ENCODE measurements at places on chromosomes 6 and 20.
A peak's percentile ranks its signal among the peaks of the same experiment; 100 is the strongest.

- peak; percentile 59 for DNase-seq
These were observed at the start of gene NRM for GRCh38 chr6:30690403-30691207. TSS of gene NRM (minus strand) at chr6:30690984. CDS start at chr6:30690974, 10 bp downstream.

DNA sequence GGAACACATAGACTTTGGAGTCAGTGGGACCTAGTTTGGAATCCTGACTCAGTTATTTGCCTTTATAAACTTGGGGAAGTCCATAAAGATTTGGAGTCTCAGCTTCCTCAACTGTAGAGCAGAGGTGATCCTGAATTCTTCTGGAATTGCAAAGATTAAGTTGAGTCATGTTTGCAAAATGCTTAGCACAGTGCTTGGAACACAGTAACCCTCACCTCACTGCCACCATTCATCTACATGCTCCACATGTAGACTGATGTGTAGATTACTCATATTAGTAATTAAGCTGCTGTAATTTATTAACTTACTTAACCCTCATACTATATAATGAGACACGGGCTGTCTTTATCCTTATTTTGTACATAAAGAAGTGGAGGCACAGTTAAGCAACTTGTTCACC, 61.4 kb downstream of the LAMP5 start:
- DNase-seq: no peak

DNA sequence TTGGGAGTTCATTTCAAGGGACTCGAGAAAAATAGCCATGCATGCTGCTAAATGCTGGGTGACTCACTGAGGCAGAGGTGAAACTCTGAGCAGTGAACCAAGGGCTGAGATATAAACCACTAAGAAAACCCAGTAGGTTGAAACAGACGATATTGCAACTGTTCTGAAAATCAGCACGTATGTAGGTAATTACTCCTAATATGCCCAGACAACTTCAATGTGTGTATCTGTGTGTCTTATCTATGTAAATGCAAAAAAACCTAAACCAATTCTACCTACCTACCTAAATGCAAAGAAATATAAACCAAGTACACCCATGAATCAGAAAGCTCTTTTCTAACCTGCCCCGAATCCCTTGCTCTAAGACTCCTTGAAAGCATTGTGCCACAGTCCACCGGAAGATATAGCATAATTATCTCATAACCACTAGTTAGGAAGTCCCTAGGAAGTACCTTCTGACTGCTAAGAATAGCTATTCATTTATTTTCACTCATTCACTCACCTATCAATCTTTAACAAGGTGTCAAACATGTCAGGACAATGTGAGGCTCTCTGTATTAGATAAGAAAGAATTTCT, 458.7 kb upstream of the RUNX2 start:
- DNase-seq: no peak

- DNase-seq: no peak
These were observed 583.8 kb upstream of the ARID1B start for GRCh38 chr6:156193381-156193780.

- no peak for DNase-seq
These were observed 133.2 kb downstream of the OPN5 start for GRCh38 chr6:47915017-47915416.

DNA sequence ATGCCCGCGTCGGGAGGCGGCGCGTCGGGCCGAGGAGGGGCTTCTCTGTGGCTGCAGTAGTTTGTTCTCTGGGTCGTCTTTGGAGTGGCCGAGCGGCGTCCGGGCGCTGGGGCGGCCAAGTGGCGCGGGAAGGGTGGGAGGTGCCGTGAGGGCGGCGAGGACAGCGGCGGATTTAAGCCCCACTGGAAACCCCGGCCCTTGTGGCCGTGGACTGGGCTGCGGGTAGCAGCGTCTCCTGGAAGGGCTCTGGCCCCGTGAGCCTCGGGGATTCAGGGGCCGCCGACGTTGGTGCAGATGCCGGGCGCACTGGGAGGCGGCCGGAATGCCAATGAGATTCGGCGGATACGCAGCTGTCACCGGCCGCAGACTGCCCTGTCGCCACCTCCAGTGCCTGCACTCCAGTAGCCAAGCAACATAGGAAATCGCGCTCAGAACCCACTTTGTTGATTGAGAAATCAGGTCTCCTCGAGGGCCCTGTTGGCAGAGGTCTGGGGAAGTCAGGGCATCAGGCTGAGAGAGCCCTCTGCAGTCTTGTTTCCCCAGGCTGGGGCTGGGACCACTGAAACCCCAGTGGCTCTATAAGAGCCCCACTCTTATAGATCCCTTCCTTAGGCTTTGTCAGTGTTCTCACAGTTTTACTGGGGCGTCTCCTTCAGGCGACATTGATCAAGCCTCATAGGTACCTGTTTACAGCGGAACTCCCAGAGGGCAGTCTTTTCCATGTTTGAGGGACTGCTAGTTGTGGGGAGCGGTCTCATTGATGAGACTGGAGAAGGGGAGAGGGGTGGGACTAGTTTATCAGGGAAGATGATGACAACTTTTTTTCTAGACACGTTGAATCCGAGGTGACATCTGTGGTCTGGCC, 642 bp downstream of the GZF1 start:
- DNase-seq: peak; percentile 74

- DNase-seq: no peak
These were observed 128.2 kb upstream of the CDH4 start for GRCh38 chr20:61123751-61124368.

- DNase-seq: peak; percentile 57
These were observed 600 bp downstream of the XPO5 start for GRCh38 chr6:43575105-43575771.

DNA sequence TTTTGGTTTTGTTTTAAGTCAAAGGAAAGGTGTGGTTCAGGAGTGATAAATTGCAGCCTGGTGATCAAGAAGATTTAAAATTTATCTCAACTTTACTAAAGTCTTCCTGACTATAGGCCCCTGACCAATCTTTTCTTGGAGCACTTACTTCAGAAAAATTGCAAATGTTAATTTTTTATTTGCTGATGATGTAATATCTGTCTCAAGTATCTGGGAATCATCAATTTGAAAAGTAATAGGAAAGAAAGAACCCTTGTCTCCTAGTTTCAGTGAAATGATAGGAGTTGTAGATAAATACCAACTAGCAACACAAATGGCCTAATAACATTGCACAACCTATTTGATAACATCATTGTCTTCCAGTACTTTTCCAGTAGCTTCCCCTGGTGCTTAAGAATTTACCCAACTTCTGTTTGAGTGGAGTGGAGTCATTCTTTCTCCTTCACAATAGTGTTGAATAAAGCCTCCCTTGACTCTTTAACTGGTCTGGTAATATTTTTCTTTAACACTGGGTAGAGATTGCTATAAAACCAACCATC, 648.3 kb upstream of the ADGRB3 start:
- no peak for DNase-seq

- DNase-seq: no peak
These were observed 220.1 kb upstream of the DTNBP1 start for GRCh38 chr6:15882915-15883314.

- DNase-seq: no peak
These were observed 77.3 kb downstream of the DNAAF9 start for GRCh38 chr20:3330046-3330741.

DNA sequence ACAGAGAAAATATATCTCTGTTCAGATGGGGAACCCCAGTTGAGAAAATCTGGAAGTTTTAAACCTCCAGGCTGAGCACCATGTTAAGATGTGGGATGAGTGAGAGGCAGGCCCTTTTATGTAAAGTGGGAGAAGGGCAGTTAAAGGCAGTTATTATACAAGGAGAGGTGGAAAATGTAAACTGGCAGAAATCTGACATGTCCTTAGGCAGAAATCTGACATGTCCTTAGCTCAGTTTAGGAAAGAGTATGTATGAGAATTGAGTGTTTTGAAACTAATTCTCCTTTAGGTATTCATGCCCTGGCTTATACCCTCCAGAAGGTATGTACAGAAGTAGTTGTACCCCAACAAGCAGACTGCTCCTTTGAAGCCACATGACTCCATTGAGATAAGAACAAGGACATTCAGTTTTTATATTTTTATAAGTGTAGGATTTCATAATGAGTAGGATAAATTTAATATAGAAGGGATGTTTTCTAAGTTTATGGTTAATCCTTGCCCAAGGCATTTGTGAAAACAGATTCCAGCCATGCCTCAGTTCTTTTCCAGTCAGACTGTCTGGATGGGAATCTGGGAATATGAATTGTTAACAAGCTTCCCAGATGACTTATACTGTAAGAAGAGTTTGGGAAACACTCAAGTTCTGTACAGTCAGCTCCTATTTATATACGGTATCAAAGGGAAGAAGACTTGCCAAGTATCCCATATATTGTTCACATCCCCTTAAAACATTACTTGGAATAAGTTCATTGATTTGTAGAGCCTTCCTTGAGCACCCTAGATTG, 87.7 kb downstream of the SCAND1 start:
- no peak for DNase-seq

- DNase-seq: no peak
These were observed 166.5 kb upstream of the SNX9 start for GRCh38 chr6:157656437-157656997.

- no peak for DNase-seq
These were observed 21.0 kb upstream of the NKX2-2 start for GRCh38 chr20:21534886-21535285.

DNA sequence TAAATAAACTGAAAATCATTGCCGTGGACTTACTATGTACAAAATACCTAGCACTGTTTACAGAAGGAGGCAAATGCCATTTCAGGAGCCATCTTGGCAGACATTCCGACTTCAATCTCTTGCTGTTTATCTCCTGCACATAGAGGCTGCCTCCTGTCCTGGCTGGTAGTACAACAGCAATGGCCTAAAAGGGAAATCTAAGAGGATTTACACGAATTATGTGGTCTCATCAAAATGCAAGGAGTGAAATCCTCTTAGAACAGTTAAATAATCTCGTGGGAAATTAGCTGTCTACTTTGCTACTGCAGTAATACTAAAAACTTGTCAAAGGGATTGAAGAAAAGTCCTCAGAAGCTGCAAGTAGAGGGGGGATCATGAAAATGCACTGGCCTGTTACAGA, 82.2 kb upstream of the SLC2A12 start:
- DNase-seq: no peak

DNA sequence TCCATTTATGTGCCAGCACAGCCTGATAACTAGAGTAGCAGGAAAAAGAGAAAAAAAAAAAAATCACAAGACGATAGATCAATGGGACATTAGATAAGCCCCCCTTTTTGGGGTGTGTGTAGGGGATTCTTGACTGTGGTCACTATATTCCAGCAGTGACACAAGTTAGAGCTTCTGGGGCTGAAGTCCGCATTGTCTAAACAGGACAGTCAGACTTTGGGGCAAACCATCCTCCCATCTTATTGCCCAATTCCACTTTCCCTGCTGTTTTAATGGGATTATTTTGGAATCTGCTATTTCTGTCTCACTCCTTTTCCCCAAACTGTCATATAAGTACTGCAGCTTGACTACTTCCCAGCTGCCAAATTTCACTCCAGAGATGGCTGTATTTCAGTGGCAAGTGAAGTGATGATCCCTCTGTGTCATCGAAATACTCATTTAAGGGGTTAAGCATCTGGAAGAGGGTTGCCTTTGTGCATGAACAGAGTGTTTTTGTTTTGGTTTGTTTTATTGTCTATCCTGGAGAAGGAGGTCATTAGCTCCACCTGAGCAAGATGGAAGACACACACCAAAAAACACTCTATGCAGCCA, 182.5 kb downstream of the ATXN1 start:
- no peak for DNase-seq

- no peak for DNase-seq
These were observed 51.1 kb upstream of the NFATC2 start for GRCh38 chr20:51593584-51593983.

DNA sequence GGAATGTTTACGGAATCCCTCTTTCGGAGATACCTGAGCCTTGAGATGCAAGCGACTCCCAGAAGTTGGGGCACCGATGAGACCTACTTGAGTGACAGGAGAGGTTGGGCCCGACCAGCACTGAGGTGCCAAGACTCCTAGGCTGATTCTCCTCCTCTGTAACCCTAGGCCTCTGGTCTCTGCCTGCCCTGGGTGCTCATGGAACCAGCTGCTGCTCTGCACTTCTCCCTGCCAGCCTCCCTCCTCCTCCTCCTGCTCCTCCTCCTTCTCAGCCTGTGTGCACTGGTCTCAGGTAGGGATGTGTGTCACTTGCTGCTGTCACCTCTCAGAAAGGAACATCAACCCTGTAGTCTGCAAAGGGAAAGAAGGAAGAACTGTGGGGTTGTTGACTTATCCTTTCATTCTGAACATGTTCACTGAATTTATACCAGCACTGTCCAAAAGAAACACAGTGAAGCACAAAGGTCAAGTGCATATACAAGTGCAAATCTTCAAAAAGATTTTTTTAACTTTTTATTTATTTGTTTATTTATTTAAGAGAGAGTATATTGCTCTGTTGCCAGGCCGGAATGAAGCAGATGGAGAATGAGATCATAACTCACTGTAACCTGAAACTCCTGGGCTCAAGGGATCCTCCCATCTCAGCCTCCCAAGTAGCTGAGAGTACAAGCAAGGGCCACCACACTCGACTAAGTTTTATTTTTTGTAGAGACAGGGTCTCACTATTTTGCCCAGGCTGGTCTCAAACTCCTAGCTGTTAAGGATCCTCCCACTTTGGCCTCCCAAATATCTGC, 913 bp downstream of the BTN2A2 start:
- DNase-seq: peak; percentile 40

- no peak for DNase-seq
These were observed 18.9 kb downstream of the SIRPD start for GRCh38 chr20:1538655-1539054.

DNA sequence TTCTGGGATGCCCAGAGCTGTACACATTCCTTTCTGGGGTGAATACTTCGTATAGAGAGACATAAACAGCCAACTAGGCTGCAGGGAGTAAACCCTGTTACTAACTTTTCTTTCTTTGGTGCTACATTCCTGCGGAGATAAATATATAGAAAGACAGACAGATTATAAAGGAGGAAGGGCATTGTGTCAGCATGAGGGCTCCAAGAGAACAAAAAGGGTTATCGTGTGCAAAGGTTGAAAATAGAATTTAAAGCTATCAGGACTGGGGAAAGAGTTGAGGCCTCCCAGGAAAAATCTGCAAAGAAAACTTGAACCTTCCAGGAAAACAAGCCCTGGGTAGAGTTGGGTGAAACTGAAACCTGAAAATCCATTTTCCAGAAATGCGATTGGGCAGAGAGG, 68.0 kb downstream of the TMEM170B start:
- DNase-seq: no peak

- DNase-seq: no peak
These were observed 754.8 kb upstream of the DEFB115 start for GRCh38 chr20:30502670-30503069.

GRCh38 chr20:35636095-35636494, 20.5 kb downstream of the SPAG4 start:
- no peak for DNase-seq

DNA sequence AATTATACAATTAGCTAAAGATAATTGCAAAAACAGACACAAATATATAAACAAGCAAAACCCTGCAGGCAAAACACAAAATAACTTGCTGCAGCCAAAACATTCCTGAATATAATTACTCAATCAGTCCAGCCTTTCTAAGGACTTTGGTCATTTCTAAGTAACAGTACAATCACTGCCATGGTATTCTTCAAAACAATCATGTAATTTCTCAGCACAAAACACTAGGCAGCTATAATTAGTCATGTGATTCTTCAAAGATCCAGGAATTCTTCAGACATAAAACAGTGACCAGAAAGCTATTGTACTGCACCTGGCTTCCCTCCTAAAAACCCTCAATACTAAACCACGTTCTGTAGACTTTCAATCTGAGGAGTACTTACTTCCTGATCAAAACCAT, 881.1 kb downstream of the EPHA7 start:
- DNase-seq: no peak

- no peak for DNase-seq
These were observed 164.1 kb downstream of the ID4 start for GRCh38 chr6:20001286-20001685.

Data from NCI-H510A (cell line).